ENCODE measurements at places on chromosomes 6 and 20. TPM values are rescaled to one million over a fixed set of nuclear protein-coding genes. Genes with fewer than 3 reads are reported as not detected.

The DEFB125 gene
- not detected for polyA plus RNA-seq

The FKBP5 gene
- polyA plus RNA-seq, result 1.2 TPM

The FBXO9 gene
- polyA plus RNA-seq, result 108 TPM

The CDYL gene
- polyA plus RNA-seq, result 5.2 TPM

The POPDC3 gene
- not detected for polyA plus RNA-seq

The TGM3 gene
- polyA plus RNA-seq, result 0.10 TPM

The IL17A gene
- not detected for polyA plus RNA-seq

The EYS gene
- polyA plus RNA-seq, result 0.38 TPM

The PRND gene
- not detected for polyA plus RNA-seq

The EPB41L1 gene
- polyA plus RNA-seq, result 38.2 TPM

The BHLHE23 gene
- polyA plus RNA-seq, result not detected

The TFAP2D gene
- not detected for polyA plus RNA-seq

The GLO1 gene
- polyA plus RNA-seq, result 94.8 TPM

The PLCB1 gene
- polyA plus RNA-seq, result 11.4 TPM

The PPP1R16B gene
- polyA plus RNA-seq, result 1.9 TPM

The PTPRT gene
- 9.2 TPM for polyA plus RNA-seq

The MRAP2 gene
- 1.4 TPM for polyA plus RNA-seq

The BLCAP gene
- polyA plus RNA-seq, result 344 TPM

The TMEM170B gene
- 25.6 TPM for polyA plus RNA-seq

The PROKR2 gene
- not detected for polyA plus RNA-seq

The ZBTB46 gene
- 15.0 TPM for polyA plus RNA-seq

The SNAP25 gene
- polyA plus RNA-seq, result 139 TPM

The CD109 gene
- 0.07 TPM for polyA plus RNA-seq

The SLC22A7 gene
- 2.4 TPM for polyA plus RNA-seq

The IL17F gene
- not detected for polyA plus RNA-seq

The OR2B6 gene
- polyA plus RNA-seq, result not detected

The PSMG4 gene
- polyA plus RNA-seq, result 52.0 TPM

The SLPI gene
- polyA plus RNA-seq, result not detected

The C20orf144 gene
- polyA plus RNA-seq, result not detected

The HLA-DQA1 gene
- polyA plus RNA-seq, result not detected

The CALHM6 gene
- 12.0 TPM for polyA plus RNA-seq

The ULBP1 gene
- polyA plus RNA-seq, result 0.38 TPM

The ABHD16B gene
- not detected for polyA plus RNA-seq

The OR5V1 gene
- polyA plus RNA-seq, result not detected

The SNX5 gene
- polyA plus RNA-seq, result 66.6 TPM

The GPLD1 gene
- polyA plus RNA-seq, result 14.3 TPM

The LPA gene
- polyA plus RNA-seq, result not detected

The GSTA2 gene
- not detected for polyA plus RNA-seq

The DACT2 gene
- polyA plus RNA-seq, result 0.48 TPM

The GPX5 gene
- polyA plus RNA-seq, result not detected

The PHACTR1 gene
- 4.8 TPM for polyA plus RNA-seq

The XKR7 gene
- 9.6 TPM for polyA plus RNA-seq

The RBM24 gene
- 4.9 TPM for polyA plus RNA-seq

The PAK1IP1 gene
- polyA plus RNA-seq, result 30.4 TPM

The ACSS1 gene
- 0.14 TPM for polyA plus RNA-seq

The RHAG gene
- not detected for polyA plus RNA-seq

The PAQR8 gene
- polyA plus RNA-seq, result 1.8 TPM

The DXO gene
- polyA plus RNA-seq, result 20.0 TPM

The BNIP5 gene
- polyA plus RNA-seq, result not detected

The ADA gene
- polyA plus RNA-seq, result 0.52 TPM

The SIRPB2 gene
- not detected for polyA plus RNA-seq

The CLPSL2 gene
- polyA plus RNA-seq, result not detected

The TM9SF4 gene
- 17.8 TPM for polyA plus RNA-seq

The KCNB1 gene
- polyA plus RNA-seq, result 3.6 TPM

All from neural cell (in vitro differentiated cells).